Activated CD8-positive, alpha-beta T cell treated with anti-CD3 and anti-CD28 coated beads, Interleukin-2, amount 10 ng/mL, durations not matched to agents 7 days and 5 days (primary cell): ENCODE measurements at places on chromosomes 6 and 20. TPM values are rescaled to one million over a fixed set of nuclear protein-coding genes. Genes with fewer than 3 reads are reported as not detected.

GINS1 gene
- 40.8 TPM for total RNA-seq

RFX6 gene
- not detected for total RNA-seq

MSH5 gene
- total RNA-seq = 73.6 TPM

- H3K36me3 ChIP-seq = peaks cover 58% of the 10 kb centered on the region
- H3K4me3 ChIP-seq = no peak overlapping the region
- peak; percentile 31 for DNase-seq
- H3K27me3 ChIP-seq = no peaks in the 10 kb centered on the region
- peaks cover 8% of the 10 kb centered on the region for H3K4me1 ChIP-seq
Observed at GRCh38 chr20:62668441-62669027, 26.2 kb downstream of the SLCO4A1 start.

DNA sequence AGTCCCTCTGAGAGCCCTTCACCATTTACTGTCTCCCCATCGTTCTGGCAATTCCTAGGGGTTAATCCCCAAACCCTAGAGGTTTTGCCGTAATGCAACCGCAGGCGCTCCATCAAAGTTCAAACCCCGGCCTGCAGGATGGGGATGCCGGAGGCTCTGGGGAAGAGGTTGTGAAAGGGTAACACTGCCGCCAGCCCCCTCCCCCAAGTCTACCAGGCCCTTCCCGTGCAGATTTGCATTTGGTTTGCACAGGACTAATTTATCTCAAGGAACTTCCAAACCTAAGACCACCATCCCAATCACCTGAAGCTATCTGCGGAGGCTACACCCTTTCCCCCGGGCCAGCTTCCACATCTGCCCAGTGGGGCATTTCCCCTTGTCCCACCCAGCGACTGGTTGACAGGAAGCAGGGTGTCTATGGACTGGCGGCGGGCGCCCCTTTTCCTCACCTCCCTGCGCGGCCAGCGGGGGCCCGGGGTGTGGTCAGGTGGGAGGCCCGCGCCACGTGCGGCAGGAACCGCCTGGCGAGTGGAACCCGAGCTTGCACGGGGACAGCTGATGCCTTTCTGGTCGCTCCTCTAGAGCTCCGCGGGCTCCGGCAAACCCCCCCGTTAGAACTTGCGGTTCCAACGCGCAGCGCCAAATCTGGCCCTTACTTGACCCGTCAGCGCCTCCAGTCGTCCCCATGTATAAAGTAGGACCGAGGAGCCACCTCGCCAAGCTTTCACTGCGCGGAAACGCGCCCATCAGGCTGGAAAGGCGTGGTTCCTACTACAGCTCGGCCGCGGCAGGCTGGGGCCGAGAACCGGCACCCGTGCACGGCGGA, 9.4 kb upstream of the SLC4A11 start:
- H3K27me3 ChIP-seq = peaks cover 35% of the 10 kb centered on the region
- H3K36me3 ChIP-seq = no peaks in the 10 kb centered on the region
- DNase-seq = peak; percentile 31
- H3K4me1 ChIP-seq = peaks cover 8% of the 10 kb centered on the region
- H3K27ac ChIP-seq = no peak overlapping the region
- peak overlapping the region; percentile 34 for H3K4me3 ChIP-seq

DNA sequence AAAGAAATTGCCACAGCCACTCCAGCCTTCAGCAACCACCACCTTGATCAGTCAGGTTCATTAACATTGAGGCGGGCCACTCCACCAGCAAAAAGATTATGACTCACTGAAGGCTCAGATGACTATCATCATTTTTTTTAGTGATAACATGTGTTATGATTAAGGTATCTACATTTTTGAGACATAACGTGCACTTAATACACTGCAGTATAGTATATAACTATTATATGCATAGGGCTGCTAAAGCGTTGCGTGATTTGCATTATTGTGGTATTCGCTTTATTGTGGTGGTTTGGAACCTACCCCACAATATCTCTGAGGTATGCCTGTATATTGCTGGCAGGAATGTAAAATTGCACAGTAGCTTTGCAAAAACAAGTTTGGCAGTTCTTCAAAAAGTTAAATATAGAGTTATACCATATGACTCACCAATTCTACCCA, 6.8 kb upstream of the RIPK1 start:
- no peak overlapping the region for H3K4me3 ChIP-seq
- peaks cover 10% of the 10 kb centered on the region for H3K36me3 ChIP-seq
- no peak overlapping the region for H3K27ac ChIP-seq

TMEM30A gene
- total RNA-seq = 56.4 TPM

- H3K27me3 ChIP-seq = no peaks in the 10 kb centered on the region
- H3K4me3 ChIP-seq = no peak overlapping the region
- H3K27ac ChIP-seq = peak overlapping the region; percentile 77
- DNase-seq = peak; percentile 19
- peaks cover 39% of the 10 kb centered on the region for H3K4me1 ChIP-seq
- H3K36me3 ChIP-seq = no peaks in the 10 kb centered on the region
Observed at GRCh38 chr6:166906376-166907044, 49.8 kb downstream of the RNASET2 start.

GRCh38 chr6:2149361-2150006, 95.9 kb downstream of the GMDS start:
- DNase-seq = no peak
- H3K4me1 ChIP-seq = no peaks in the 10 kb centered on the region
- no peaks in the 10 kb centered on the region for H3K36me3 ChIP-seq
- H3K27me3 ChIP-seq = no peaks in the 10 kb centered on the region

ENPP1 gene
- total RNA-seq = 0.50 TPM

KAT14 gene
- total RNA-seq = 16.0 TPM

GRCh38 chr6:158756126-158756525, 63.0 kb downstream of the EZR start:
- DNase-seq = no peak
- H3K27me3 ChIP-seq = no peaks in the 10 kb centered on the region
- H3K36me3 ChIP-seq = peaks cover 28% of the 10 kb centered on the region
- H3K27ac ChIP-seq = no peak overlapping the region
- no peak overlapping the region for H3K4me3 ChIP-seq

DNA sequence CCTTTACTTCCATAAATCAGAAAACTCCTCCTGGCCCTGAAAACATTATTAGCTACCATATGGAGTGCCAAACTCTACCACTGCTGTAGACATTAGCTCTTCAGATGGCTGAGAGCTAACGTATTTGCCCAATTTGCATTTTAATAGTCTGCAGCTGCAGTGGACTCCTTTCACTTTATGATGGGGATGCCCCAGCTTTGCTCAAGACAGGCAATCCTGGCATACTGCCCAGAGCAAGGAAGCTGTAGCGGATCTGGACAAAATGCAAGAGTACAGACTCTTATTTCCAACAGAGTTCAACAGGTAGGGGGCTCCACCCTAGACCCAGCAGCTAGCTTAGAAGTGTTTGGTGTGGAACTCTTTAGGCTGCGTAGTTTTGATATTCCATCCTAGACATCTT, 246.7 kb downstream of the FOXC1 start:
- no peaks in the 10 kb centered on the region for H3K4me1 ChIP-seq
- no peaks in the 10 kb centered on the region for H3K27me3 ChIP-seq
- no peak for DNase-seq
- no peak overlapping the region for H3K27ac ChIP-seq
- no peaks in the 10 kb centered on the region for H3K36me3 ChIP-seq
- H3K4me3 ChIP-seq = no peak overlapping the region

DNA sequence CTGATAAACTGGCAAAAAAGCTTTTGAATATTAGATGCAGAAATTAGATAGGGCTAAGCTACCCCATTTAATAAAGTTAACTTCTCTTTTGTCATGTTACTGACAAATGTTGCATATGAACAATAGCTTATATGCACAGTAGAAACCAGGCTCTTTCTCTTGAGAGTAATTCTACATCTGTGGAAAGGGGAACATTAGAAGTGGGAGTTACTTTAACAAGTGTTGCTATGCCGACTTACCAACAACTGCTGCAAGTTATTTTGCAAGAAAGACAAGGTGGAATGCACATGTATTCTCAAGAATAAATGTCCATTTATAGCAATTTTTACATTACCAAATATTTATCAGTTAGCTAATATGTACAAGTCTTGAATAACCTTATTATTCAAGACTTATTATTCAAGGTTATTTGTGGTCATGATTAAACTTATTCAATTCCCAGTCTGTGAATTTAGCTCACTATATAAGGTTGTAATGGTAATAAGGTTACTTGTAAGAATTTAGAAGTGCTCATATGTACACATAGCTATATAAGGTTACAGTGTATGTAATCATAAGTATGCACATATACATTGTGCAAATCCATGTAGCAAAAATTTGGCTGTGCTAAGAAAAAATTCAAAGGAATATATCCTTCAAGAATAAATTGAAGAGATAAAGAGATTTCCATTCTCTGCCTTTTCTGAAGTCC, 38.3 kb downstream of the ADGRG6 start:
- no peak overlapping the region for H3K27ac ChIP-seq
- H3K4me1 ChIP-seq = no peaks in the 10 kb centered on the region
- no peaks in the 10 kb centered on the region for H3K36me3 ChIP-seq
- no peak for DNase-seq
- no peak overlapping the region for H3K4me3 ChIP-seq

DNA sequence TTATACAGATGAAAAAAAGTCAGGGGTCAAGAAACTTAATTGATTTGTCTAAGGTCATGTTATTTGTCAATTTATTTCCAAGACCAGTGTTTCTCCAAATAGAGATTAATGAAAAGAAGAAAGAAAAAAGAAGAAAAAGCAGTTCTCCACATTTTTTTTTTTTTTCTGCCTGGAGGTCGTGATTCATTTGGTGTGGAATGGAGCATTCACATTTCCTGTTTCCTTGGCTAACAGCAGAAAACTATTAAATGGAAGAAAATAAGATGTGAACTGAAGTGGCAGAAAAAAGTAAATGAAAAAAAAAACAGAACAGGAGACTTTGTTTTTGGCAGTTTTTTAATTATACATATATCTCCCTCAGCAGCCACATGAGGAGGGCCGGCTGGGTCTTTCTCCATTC, 470.8 kb upstream of the ZNF337 start:
- no peaks in the 10 kb centered on the region for H3K27me3 ChIP-seq
- H3K4me1 ChIP-seq = no peaks in the 10 kb centered on the region
- no peak overlapping the region for H3K27ac ChIP-seq
- H3K36me3 ChIP-seq = no peaks in the 10 kb centered on the region
- DNase-seq = no peak
- H3K4me3 ChIP-seq = no peak overlapping the region
